ENCODE measurements at places on chromosomes 6 and 20.

DNA sequence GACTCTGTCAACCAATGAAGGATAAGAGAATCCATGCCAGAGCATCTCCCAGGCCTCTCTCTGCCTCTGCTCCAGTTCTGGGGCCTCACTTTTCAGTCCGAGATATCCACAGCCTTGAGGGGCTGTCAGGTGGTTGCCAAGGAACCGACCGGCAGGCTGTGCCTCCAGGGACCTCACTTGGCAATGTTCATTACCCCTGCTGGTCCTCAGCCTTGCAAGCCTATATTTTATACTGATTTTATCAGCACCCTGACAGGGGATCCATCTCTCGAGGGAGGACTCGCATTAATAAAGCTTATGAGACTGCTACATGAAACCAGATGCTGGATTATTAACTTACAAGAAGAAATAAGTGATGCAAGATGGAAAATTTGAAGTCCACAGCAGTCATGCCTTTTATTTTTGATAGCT, 39.9 kb downstream of the TMC2 start:
- DNase-seq, result no peak

DNA sequence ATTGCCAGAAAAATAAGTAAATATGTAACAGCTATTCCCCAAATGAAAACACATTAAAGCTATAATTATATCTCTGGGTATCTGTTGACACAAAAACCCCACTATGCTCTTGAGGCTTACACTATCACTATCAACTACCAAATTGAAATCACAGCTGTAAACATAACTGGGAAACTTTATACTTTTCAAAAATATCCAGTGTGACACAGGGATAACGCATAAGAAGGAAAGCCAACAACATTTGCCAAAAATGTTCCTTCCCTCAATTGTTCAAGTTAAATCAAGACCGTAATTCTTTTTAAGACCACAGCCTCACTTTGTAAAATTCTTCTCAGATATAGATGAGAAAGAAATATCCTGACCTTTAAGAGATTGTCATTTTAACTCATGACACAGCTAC, 3.1 kb downstream of the ZHX3 start:
- no peak for DNase-seq

DNA sequence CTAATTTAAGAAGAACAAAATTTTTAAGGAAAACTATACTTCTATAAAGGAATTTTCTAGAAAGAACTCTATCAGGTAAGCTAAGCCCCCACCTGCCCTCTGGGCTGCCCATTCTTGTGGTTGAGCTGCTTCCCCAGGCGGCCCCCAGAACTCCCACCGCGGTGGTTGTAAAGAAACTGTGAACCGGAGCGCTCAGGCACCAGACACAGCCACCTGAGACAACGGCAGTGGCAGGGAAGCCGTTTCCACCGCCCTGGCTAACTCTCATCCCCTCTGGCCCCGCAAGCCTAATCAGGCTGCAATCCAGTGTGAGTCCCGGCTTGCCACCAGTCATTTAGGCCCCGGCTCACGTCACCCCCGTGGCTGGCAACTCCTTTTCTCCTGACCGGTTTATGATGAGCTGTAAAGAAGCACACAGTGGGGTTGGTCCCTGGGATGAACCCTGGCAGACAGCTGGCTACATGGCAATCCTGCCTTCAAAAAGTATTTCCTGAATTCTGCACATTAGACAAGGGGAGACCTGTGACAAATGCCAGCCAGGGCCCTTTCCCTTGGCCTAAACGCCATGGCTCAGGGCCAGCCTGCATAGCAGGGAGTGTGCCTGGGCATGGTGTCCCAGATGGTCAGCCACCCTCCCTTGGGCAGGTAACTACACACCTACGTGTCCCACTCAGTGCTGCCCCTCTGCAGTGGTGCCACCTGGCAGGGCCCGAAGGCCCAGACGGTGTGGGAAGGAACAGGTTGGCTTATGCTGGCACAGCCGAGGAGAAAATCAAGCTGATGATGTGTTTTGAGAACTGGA, 63.8 kb upstream of the GPR31 start:
- DNase-seq, result no peak

GRCh38 chr6:169862892-169863525, 111.6 kb downstream of the ERMARD start:
- no peak for DNase-seq

DNA sequence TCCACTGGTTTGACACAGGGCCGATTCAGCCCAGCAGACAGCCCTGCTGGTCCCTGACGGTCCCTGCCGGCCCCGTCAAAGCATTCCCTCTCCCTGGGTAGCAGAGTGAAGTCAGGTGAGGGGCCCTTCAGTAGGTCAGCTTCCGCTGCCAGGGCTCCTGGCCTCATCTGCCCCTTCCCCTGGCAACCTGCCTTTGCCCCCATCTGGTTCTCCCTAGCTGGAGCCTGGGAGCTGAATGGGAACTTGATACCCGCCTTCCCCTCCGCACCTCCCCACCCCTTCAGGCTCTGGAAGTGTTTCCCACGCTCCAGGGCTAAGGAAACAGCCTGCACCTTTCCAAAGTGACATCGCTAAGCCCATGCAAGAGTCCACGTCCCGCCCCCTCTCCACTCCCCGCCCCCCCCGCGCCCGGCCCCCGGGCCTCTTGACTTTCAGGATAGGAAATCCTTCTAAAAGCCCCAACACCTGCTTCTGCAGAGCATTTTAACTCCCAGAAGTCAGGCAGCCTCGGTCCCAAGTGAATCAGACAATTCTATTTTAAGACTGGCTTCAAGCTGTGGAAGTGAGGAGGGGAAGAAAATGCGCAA, 53.3 kb downstream of the ISM1 start:
- no peak for DNase-seq
